GM12892 (cell line): ENCODE measurements at places on chromosomes 3 and 15.

GRCh38 chr15:94478763-94479162, 247.4 kb downstream of the MCTP2 start:
- DNase-seq, result no peak

DNA sequence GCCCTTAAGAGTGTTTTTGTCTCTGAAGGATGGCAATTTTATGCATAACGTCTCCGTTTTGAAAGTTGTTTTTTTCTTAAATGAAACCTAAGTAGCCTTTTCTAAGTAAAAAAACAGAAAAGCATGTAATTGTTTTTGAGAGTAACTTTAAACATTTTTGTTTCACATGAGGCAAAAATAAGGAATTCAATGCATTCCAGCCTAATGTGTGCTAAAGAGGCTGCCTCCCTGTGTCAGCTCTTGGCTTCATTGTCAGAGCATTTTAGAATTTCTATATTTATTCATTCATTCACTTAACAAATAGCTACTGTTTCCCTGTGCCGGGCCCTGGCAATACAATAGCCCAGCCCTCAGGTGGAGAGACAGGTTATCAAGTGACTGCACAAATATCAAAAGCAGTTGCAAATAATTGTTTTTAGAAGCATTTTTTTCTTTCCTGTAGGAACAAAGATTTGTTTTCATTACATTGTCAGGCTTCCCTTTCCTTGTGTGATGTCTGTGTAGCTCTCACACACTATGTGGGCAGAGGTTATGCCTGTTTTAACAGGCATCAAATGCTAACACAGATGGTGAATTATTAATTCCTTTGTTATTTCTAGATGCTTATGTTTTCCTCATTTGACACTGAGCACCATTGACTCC, 81.9 kb downstream of the CCK start:
- DNase-seq, result no peak

DNA sequence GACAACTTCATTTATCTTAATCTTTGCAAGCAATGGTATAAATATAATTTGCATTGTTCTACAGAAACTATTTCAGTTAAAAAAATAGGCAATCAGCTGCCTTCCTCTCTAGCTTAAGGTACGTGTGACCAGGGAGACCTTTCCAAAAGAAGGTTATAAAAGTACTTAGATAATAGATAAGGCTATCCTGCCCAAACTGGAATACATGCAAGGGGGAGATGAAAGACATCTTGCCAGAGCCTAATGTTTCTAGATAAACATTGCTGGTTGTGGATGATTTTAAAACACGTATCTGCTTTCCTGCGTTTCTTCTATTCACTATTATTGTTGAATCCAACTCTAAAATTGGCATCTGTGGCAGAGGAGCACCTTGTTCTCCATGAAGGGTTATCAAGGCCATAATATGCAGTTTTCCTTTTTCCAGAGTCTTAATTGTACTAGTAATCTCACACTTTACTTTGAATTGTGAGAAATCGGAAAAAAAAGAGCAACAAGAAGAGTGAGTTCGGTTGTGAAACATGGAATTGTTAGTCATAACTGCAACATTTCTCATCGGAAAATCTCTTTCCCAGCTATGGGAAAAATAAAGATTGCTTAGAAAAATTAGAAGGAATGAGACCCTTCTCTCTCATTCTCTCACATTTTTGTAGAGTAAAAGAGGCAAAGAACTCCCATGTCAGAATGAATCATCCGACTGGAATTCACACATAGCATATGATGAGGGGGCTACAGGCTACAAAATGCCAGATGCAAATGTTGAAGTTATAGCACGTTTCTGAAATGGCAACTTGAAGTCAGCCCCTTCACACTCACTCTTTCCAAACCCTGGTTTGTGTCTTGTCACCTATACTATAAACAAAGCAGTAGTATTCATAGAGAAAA, 936.1 kb upstream of the NR2F2 start:
- DNase-seq, result no peak

- no peak for DNase-seq
Measured at GRCh38 chr15:39591896-39592315, 11.0 kb downstream of the THBS1 start.

- no peak for DNase-seq
Measured at GRCh38 chr3:183074261-183074660, 25.0 kb downstream of the MCCC1 start.

DNA sequence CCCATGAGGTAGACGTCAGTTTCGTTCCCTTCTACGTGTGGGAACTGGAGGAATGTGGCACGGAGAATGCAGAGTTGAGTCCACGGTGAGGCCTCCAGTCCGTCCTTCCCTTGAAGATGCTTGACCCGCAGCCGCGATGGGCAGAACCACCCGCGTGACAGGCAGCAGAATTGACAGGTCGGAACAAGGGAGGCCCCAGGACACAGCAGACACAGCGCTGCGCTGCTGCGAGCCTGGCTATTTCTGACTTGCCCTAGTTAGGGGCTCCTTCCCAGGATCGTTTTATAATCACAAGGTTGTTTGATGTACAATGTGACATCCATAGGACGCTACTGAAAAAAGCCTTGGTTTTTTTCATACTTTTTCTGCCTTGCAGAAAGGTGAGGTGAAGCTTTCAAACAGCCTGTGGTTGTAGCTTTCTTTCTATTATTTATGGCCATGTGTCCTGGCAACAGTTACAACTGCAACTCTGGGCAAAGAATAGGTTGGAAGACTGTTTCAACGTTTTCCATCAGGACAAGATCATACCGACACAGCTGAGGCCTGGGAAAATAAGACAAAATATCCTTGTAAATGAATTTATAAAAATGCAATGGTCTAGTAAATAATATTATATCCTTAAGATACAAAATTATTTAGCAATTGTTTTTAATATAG, 9.6 kb upstream of the TMEM41A start:
- no peak for DNase-seq

GRCh38 chr3:190524942-190525341, 11.1 kb downstream of the IL1RAP start:
- DNase-seq, result no peak

GRCh38 chr3:41202834-41203345, 3.6 kb downstream of the CTNNB1 start:
- DNase-seq, result no peak

- DNase-seq, result no peak
Measured at GRCh38 chr3:50050361-50050760, 38.4 kb upstream of the RBM5 start.

- no peak for DNase-seq
Measured at GRCh38 chr3:184642631-184643285, 69.1 kb downstream of the MAGEF1 start.

- DNase-seq, result no peak
Measured at GRCh38 chr15:40006646-40007045, 32.3 kb downstream of the SRP14 start.

GRCh38 chr3:144774897-144775296, 803.3 kb downstream of the DIPK2A start:
- no peak for DNase-seq

- DNase-seq, result no peak
Measured at GRCh38 chr3:185504636-185505035, 5.8 kb upstream of the TMEM41A start.

DNA sequence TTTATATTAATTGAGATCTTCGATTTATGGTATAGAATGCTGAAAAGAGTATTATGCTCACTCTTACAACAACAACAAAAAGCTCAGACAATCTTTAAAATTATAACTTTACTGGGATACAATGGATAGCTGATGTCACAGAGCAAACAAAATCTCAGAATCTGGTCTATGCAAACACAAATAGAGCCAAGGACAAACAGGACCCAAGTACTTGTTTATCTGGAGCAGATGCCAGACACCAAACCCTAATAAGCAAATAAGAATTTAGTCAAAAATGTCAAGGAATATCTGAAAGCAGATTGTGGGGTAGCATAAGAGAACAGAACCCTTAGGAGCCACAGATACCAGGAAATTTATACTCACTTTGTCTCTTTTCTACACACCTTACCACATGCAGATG, 302.2 kb downstream of the CGGBP1 start:
- no peak for DNase-seq

DNA sequence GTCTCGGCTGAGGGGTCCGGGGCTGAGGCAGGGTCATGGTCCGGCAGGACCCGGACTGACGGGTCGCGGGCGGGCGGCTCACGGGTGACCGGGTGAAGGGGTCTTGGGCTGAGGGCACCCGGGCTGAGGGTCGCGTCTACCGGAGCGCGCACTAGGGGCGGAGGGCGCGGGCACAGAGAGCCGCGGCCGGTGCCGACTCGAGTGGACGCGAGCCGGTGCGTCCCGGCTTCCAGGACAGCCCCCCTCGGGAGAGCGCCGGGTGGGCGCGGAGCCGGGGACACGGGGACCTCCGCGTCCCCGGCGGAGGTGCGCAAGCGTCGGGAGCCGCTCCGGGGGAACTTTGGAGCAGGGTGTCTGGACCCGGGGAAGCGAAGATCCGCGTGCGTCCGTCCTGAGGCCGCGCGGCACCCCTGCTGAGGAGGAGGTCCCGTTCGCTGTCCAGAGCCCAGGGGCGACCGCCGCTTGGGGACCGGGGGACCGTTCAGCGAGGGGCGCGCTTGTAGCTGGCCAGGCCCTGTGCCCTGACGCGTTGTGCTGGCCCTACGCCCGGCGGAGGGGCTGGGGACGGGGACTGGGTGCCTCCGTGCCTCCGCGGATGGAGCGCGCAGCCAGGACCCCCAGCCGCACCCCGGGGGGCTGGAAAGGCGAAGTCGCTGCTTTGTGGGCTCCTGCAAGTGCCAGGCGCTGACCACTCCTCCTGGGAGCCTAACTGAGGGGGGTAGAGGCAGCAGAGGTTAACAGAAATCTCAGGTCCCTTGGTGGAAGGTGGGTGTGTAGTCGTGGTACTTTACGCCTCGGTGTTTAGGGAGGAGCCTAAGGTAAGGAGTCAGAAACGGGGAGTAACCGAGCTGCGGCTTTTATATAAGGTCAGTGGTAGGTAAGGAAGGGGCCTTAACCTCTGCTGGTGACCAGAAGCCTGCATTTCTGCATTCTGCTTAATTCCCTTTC, at the start of gene PPARG:
Gene PPARG (plus strand): TSS at position 889 of the 948 bp plus-strand sequence. CDS start 90,642 bp downstream, outside the sequence.
- peak; percentile 9 for DNase-seq

DNA sequence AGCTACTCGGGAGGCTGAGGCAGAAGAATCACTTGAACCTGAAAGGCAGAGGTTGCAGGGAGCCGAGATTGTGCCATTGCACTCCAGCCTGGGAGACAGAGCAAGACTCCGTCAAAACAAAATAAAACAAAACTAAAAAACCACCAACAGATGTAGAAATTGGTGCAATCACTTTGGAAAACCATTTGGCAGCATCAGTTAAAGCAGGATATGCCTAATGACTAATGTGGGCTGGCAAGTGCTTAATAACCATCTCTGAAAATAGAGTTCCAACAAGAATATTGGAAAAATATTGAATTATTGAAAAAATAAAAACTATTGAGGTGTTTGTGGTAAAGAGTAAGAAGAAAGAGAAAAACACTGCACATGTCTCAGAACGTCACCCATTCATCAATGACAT, 16.1 kb upstream of the RTP3 start:
- no peak for DNase-seq

- peak; percentile 42 for DNase-seq
Measured at GRCh38 chr3:51501833-51502561, 2.2 kb upstream of the DCAF1 start.

- no peak for DNase-seq
Measured at GRCh38 chr15:33608714-33609113, 297.9 kb downstream of the RYR3 start.

GRCh38 chr3:173465112-173465511, 67.6 kb downstream of the NLGN1 start:
- DNase-seq, result no peak

DNA sequence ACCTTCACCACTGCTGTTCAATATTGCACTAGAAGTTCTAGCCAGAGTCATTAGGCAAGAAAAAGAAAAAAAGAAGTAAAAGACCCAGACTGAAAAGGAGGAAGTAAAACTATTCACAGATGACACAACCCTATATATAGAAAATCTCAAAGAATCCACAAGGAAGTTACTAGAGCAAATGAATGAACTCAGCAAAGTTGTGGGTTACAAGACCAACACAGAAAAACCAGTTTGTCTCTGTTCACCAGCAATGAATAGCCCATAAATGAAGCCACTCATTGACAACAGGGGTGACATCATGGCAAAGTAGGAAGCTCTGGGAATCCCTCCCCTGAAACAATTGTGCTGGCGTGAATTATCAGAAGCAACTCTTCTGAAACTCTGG, 4.6 kb downstream of the CFAP100 start:
- no peak for DNase-seq

- DNase-seq, result no peak
Measured at GRCh38 chr3:116067326-116067725, 378.0 kb downstream of the LSAMP start.

GRCh38 chr15:62060113-62060895, at the start of gene VPS13C:
Gene VPS13C (minus strand): TSS chr15:62060447. CDS start chr15:62060374, 73 bp downstream.
- peak; percentile 81 for DNase-seq

- no peak for DNase-seq
Measured at GRCh38 chr15:76996076-76996525, 1.2 kb downstream of the PSTPIP1 start.

GRCh38 chr3:86245360-86245759, 745.6 kb downstream of the VGLL3 start:
- DNase-seq, result no peak

GRCh38 chr3:102066470-102066869, 217.2 kb downstream of the NFKBIZ start:
- no peak for DNase-seq

DNA sequence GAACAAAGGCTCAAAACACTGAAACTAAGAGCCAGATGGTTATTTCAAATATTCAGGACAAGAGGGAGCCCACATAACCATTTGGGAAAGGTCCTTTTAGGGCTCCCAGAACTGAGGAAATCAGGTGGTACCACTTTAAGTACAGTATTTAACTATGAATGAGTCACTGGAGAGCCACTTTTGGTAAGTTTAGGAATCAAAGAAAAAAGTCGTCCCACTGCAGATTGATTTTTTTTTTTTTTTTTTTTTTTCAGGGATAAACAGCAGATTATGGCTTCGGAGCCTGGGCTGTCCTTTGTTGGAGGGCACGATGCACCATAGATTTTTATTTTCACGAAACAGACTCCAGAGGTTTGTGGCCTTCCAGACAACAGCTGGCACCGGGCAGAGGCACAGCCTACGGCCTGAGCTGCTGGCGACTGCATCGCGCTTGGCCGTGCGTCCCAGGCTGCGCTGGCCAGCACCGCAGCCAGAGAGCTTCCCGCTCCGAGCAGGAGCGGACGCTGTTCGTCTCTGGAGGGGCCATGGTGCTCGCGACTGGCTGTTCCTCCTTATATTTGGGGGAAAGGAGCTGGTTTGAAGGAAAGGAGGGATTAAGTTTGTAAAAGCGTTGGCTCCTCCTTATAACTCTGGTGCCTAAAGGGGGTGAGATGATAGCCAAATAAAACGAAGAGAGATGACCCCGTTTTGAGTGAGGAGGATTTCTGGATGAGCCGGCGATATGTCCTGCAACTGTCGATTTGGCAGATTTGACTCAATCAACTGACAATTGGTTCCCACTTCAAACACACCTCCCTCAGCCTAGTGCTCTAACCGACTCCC, 152.9 kb upstream of the GOLIM4 start:
- peak; percentile 5 for DNase-seq

DNA sequence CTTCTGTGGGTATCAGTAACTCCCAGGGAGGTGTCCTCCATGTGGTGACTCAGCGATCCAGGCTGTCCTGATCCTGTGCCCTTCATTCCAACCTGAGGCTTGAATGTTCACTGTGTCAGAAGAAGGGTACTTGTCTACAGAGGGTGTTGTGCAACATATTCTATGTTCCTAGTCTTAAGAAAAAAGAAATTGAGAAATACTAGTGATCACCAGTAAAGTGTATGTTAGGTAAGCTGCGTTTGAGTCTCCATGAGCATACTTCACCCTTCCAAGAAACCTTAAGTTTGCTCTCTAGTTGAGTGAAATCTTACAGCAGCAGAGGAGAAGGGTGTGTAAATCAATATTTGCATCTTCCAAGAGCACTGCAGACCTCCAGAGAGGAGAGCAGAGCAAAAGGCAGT, 122.2 kb upstream of the SLC24A5 start:
- DNase-seq, result no peak

GRCh38 chr3:138786788-138787271, 47.9 kb downstream of the PIK3CB start:
- no peak for DNase-seq
